ENCODE measurements at places on chromosomes 11 and 22.

GRCh38 chr11:2664791-2665525, 34.8 kb downstream of the KCNQ1OT1 start:
- peaks cover 31% of the 10 kb centered on the region for H3K36me3 ChIP-seq
- no peak overlapping the region for H3K27ac ChIP-seq
- no peaks in the 10 kb centered on the region for H3K27me3 ChIP-seq
- H3K4me1 ChIP-seq = no peaks in the 10 kb centered on the region

- DNase-seq = no peak
- no peak overlapping the region for H3K27ac ChIP-seq
- no peaks in the 10 kb centered on the region for H3K4me1 ChIP-seq
These were observed 133.2 kb upstream of the TEAD1 start for GRCh38 chr11:12540913-12541582.

DNA sequence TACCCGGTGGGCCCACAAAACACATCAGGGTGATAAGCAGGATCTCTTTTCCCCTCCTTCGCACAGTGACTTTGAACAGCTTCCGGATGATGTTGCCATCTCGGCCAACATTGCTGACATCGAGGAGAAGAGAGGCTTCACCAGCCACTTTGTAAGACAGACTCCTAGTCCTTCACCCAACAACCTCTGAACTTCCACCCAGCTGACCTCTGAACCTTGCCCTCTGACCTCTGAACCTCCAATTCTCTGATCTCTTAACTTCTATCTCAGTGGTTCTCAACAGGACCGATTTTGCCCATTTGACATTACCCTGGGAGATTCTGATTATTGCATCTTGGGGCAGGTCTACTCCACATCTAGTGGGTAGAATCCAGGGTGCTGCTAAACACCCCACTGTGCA, 3.2 kb downstream of the NCF4 start:
- no peak overlapping the region for H3K27ac ChIP-seq
- H3K4me3 ChIP-seq = no peak overlapping the region
- H3K27me3 ChIP-seq = no peaks in the 10 kb centered on the region

DNA sequence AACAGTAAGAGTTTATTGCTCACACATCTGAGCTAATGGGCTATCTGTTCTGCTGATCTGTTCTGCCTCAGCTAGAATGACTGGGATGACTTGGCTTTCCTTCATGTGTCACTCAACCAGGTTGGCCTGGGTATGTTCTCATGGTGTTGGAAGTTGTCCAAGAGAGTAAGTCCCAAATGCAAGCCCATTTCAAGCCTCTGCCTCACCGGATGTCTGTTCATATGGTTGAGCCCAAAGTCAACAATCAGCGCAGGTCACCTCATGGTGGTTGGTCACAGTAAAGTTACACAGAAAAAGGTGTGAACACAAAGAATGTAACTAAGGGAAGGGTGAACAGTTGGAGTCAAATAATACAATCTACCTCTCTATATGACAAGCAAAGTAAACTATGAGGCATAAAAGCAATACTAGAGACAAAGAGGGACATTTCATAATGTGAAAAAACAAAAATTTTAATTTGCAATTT, 1.9 kb downstream of the GDPD4 start:
- H3K36me3 ChIP-seq = no peaks in the 10 kb centered on the region
- DNase-seq = no peak
- H3K27ac ChIP-seq = no peak overlapping the region
- no peaks in the 10 kb centered on the region for H3K4me1 ChIP-seq
- H3K27me3 ChIP-seq = peaks cover 1% of the 10 kb centered on the region

GRCh38 chr11:61588728-61589191, 7.9 kb upstream of the SYT7 start:
- H3K27ac ChIP-seq = no peak overlapping the region
- peaks cover 8% of the 10 kb centered on the region for H3K4me1 ChIP-seq
- DNase-seq = no peak

DNA sequence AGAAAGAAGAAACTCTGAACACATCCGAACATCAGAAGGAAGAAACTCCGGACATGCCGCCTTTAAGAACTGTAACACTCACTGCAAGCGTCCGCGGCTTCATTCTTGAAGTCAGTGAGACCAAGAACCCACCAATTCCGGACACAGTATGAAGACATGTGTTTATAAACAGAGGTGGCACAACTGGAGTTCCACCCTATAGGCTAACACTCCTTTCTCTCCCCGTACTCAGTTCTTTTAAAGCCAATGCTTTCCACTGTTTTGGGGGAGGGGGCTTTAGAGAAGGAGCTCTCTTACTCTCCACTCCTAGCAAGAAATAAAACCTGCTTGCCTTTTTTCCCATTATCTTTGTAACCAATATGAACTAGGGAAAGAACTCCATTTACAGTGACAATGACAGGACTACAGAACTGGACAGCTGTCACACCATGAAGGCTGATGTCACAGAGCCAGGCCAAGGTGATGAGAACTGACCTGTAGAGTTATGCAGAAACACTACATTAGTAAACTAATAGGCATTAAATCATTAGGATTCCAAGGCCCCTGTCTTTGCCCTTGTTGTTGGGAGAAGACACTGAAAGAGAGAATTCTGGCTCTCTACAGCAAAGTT, 733 bp downstream of the TRIM5 start:
- no peak for DNase-seq
- no peaks in the 10 kb centered on the region for H3K27me3 ChIP-seq
- H3K36me3 ChIP-seq = peaks cover 10% of the 10 kb centered on the region
- H3K4me3 ChIP-seq = peak overlapping the region; percentile 90
- H3K27ac ChIP-seq = peak overlapping the region; percentile 89

DNA sequence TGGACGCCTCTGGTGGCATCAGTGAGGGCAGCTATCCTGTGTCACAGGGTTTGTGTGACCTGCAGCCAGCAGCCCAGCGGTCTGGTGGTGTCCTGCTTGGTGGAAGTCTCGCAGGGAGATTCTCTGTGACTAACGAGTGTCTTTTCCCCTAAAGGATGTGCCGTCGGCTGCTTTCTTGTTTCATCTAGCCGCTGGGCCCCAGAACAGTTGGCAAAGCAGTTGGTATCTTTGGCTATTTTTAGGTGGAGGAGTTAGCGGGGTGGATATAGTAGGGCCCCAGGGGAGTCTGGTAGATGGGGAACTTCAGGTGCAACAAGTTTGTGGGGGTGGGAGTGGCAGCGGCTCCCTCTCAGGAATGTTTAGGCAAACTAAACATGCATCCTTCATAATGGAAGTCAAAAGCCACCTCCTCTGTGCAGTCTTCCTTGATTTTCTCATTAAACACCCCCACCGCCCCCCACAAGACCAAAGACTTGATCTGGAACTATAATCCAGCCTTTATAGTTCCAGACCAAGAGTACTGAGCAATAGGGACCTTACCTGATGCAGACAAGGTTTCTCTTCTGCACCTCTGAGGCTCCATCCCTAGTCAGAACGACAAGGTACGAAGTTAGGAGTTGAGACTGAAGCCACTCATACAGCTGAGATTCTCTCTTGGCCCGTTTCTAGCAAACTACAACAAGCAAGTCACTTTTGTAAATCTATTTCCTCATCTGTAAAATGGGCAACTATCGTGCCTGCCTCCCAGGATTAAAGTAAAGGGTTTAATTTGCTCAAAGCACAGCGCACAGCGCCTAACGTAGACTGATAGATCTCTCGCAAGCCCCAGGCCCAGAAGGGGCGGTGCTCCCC, 1.1 kb upstream of the PELI3 start:
- no peaks in the 10 kb centered on the region for H3K36me3 ChIP-seq
- DNase-seq = no peak
- H3K4me3 ChIP-seq = peak overlapping the region; percentile 88
- no peaks in the 10 kb centered on the region for H3K27me3 ChIP-seq

- peaks cover 3% of the 10 kb centered on the region for H3K4me1 ChIP-seq
- H3K36me3 ChIP-seq = no peaks in the 10 kb centered on the region
- H3K4me3 ChIP-seq = no peak overlapping the region
- peaks cover 26% of the 10 kb centered on the region for H3K27me3 ChIP-seq
- H3K27ac ChIP-seq = no peak overlapping the region
These were observed 3.4 kb downstream of the MRGPRF start for GRCh38 chr11:69009441-69010211.
